ENCODE measurements at places on chromosomes 11 and 22. TPM values are rescaled to one million over a fixed set of nuclear protein-coding genes. Genes with fewer than 3 reads are reported as not detected.

Gene MMP1
- total RNA-seq, result 0.06 TPM

Gene SCGB1D2
- not detected for total RNA-seq

Gene OR6A2
- total RNA-seq, result 0.89 TPM

Gene MPPED2
- total RNA-seq, result 30.7 TPM

Gene KLHL35
- total RNA-seq, result 7.6 TPM

Gene CRYAB
- total RNA-seq, result 90.4 TPM

Gene SAA4
- not detected for total RNA-seq

Gene KDM4D
- total RNA-seq, result 2.3 TPM

Gene IFITM10
- total RNA-seq, result 5.9 TPM

Gene FOXR1
- not detected for total RNA-seq

Gene ZNRF3
- 10.4 TPM for total RNA-seq

Gene ARHGAP20
- 28.5 TPM for total RNA-seq

Gene MMP10
- 0.39 TPM for total RNA-seq

Gene OR5AN1
- not detected for total RNA-seq

Gene CCDC73
- not detected for total RNA-seq

Gene CNGA4
- 0.39 TPM for total RNA-seq

Gene AGBL2
- total RNA-seq, result 1.5 TPM

Gene A4GALT
- 5.0 TPM for total RNA-seq

Gene OSM
- 1.9 TPM for total RNA-seq

Gene DEUP1
- 0.66 TPM for total RNA-seq

Gene EIF3D
- 164 TPM for total RNA-seq

Gene SLCO2B1
- total RNA-seq, result 32.2 TPM

Gene LRP5
- total RNA-seq, result 22.6 TPM

Gene GAB4
- 0.06 TPM for total RNA-seq

Gene NEU3
- 14.5 TPM for total RNA-seq

Gene C22orf15
- total RNA-seq, result 4.9 TPM

Gene CATSPER1
- total RNA-seq, result not detected

Gene ACTN3
- total RNA-seq, result 0.33 TPM

Gene CD3E
- not detected for total RNA-seq

Gene OR5D16
- total RNA-seq, result not detected

Gene NAV2
- 23.6 TPM for total RNA-seq

Gene E2F8
- 2.3 TPM for total RNA-seq

Gene MCHR1
- 5.0 TPM for total RNA-seq

Gene DUSP8
- total RNA-seq, result 2.9 TPM

Gene ZBTB16
- total RNA-seq, result 17.9 TPM

Gene MMP27
- total RNA-seq, result not detected

Gene C11orf42
- not detected for total RNA-seq

Gene OR51E2
- 0.39 TPM for total RNA-seq

Gene PACS1
- 29.9 TPM for total RNA-seq

Gene RTN4RL2
- total RNA-seq, result 0.72 TPM

Gene PHF21B
- total RNA-seq, result 6.5 TPM

Gene RASGRP2
- 18.8 TPM for total RNA-seq

Gene SNAP29
- total RNA-seq, result 11.5 TPM
